ENCODE measurements at places on chromosomes 7 and 10. TPM values are rescaled to one million over a fixed set of nuclear protein-coding genes. Genes with fewer than 3 reads are reported as not detected.

FKBP6 gene
- not detected for total RNA-seq

FAM25A gene
- total RNA-seq: not detected

PPIF gene
- 42.7 TPM for total RNA-seq

SHH gene
- total RNA-seq: not detected

ANKRD61 gene
- not detected for total RNA-seq

RAMP3 gene
- not detected for total RNA-seq

MEOX2 gene
- not detected for total RNA-seq

- H3K27ac ChIP-seq: no peak overlapping the region
- no peak overlapping the region for H3K4me3 ChIP-seq
- no peak for DNase-seq
- H3K27me3 ChIP-seq: no peaks in the 10 kb centered on the region
- no peaks in the 10 kb centered on the region for H3K4me1 ChIP-seq
- no peaks in the 10 kb centered on the region for H3K36me3 ChIP-seq
Observed at GRCh38 chr7:32658034-32658433, 162.7 kb downstream of the AVL9 start.

DNA sequence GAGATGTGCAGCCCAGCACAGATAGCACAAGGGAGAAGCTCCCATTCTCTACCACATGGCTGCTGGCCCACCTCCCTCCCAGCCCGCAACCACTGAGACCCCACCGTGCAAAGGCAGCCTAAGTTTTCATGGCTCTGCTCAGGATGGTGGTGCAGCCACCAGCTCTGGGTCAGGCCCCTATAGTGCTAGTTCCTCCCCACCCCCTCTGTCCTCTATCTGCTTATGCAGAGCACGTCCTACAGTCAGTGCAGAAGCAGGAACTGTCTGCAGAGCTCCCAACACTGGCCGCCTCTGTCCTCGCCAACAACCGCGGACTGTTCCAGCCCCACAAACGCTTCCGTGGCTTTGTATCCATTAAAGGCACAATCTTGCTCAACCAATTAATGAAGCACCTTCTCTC is 278.9 kb downstream of the GRID1 start:
- no peak overlapping the region for H3K27ac ChIP-seq
- no peaks in the 10 kb centered on the region for H3K36me3 ChIP-seq
- no peak overlapping the region for H3K4me3 ChIP-seq
- H3K27me3 ChIP-seq: peaks cover 6% of the 10 kb centered on the region

DNA sequence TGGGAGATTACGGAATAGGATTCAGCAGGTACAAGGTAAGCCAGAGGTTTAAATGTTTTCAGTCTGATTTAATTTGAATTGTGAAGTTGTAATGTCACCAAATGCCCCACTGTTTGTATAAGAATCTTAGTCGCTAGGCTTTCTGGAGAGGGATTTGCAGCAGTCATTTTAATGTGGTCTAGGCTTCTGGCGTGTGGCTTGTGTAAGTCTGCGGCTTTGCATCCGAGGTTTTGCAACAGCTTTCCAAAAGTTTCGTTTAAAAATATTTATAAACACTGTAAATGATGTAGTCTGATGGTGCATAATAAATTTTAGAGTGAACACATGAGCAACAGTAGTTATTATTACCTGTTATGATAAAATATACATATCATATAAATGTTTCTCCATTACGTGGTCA is 26.1 kb upstream of the BHLHA15 start:
- DNase-seq: no peak
- no peaks in the 10 kb centered on the region for H3K27me3 ChIP-seq
- H3K27ac ChIP-seq: no peak overlapping the region

DNA sequence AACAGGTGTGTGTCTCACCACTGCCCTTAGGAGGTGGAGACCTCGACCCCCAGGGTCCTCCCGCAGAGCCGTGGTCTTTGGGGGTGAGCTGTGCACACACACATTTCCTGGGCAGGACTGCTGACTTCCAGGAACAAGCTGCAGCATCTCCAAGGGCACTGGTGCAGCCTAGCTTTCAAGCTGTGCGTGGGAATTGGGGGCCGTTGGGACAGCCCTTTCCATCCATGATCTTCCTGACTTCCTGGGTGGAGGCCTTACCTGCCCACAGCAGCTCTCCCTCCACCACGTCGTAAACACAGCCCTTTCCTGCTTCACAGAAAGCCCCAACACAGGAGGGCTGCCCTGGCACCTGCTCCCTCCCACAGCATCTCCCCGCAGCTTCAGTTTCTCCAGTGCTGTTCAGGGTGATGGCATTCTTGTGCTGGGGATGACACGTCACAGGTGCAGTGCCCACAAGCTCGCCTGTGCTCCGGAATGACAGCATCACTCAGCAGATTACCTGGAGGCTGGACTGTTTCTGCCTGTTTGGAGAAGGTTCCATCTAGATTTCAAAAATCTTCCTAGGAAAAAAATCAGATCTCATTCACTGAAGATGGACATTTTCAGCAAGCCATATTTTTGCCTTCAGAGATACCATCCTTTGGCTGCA is 208.0 kb upstream of the PPP2R2D start:
- no peaks in the 10 kb centered on the region for H3K36me3 ChIP-seq
- no peak overlapping the region for H3K4me3 ChIP-seq
- H3K27ac ChIP-seq: no peak overlapping the region
- no peaks in the 10 kb centered on the region for H3K4me1 ChIP-seq

DNA sequence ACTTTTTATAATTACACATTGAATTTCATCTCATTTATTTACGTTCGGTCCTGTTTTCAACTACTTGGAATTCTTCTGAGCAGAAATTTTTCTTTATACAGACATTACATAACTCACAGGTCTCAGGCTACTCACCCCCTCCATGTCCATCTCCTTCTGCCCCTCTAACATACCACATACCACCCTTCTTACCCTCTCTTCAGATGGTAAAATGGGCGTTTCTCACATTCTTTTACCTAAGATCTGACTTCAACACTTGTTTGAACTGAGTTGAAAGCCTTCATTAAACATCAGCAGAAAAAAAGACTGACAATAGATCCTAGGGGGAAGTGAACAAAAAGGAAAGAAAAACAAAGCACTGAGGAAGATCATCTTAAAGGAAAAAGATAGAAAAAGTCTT is 309.7 kb downstream of the CTNNA3 start:
- peaks cover 3% of the 10 kb centered on the region for H3K27me3 ChIP-seq
- H3K4me3 ChIP-seq: no peak overlapping the region
- DNase-seq: no peak
- H3K36me3 ChIP-seq: no peaks in the 10 kb centered on the region

DNA sequence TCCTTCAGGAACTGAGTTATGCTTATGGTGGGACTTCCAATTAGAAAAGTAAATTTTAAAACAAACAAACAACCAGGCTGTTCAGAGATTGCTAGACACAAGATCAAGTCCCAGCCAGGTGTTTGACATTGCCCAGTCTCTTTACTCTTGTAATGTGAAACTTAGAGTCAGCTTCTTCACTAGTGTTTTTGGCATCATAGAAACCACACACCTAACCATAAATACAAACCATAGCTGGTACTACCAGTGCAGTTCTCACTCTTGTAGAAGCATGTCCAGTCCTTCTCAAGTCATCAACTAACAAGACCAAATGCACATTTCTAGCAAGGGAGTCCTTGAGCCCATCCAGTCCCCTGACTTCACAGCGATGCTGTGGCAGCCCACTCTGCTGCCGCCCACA is 339.9 kb downstream of the GFRA1 start:
- no peak for DNase-seq
- no peaks in the 10 kb centered on the region for H3K27me3 ChIP-seq
- no peaks in the 10 kb centered on the region for H3K36me3 ChIP-seq
- no peaks in the 10 kb centered on the region for H3K4me1 ChIP-seq
- H3K4me3 ChIP-seq: no peak overlapping the region

GRCh38 chr7:13898957-13899670 is 90.4 kb downstream of the ETV1 start:
- no peaks in the 10 kb centered on the region for H3K27me3 ChIP-seq
- no peak overlapping the region for H3K27ac ChIP-seq
- DNase-seq: no peak
- no peaks in the 10 kb centered on the region for H3K36me3 ChIP-seq
- no peaks in the 10 kb centered on the region for H3K4me1 ChIP-seq
- no peak overlapping the region for H3K4me3 ChIP-seq

GRCh38 chr7:93249491-93250148 is 17.5 kb downstream of the VPS50 start:
- H3K27me3 ChIP-seq: no peaks in the 10 kb centered on the region
- peaks cover 8% of the 10 kb centered on the region for H3K36me3 ChIP-seq
- H3K27ac ChIP-seq: no peak overlapping the region
- H3K4me1 ChIP-seq: no peaks in the 10 kb centered on the region
- DNase-seq: no peak

GRCh38 chr7:74038194-74038961 is 10.4 kb downstream of the ELN start:
- no peak for DNase-seq
- H3K27me3 ChIP-seq: no peaks in the 10 kb centered on the region
- no peak overlapping the region for H3K4me3 ChIP-seq
- H3K27ac ChIP-seq: no peak overlapping the region

- H3K27me3 ChIP-seq: no peaks in the 10 kb centered on the region
- DNase-seq: no peak
- no peaks in the 10 kb centered on the region for H3K4me1 ChIP-seq
- H3K27ac ChIP-seq: no peak overlapping the region
Observed at GRCh38 chr7:82839555-82839954, 323.1 kb downstream of the PCLO start.

GRCh38 chr10:85741626-85742300 is 624.8 kb downstream of the GRID1 start:
- H3K4me3 ChIP-seq: peak overlapping the region; percentile 5
- H3K27me3 ChIP-seq: no peaks in the 10 kb centered on the region
- no peak for DNase-seq
- no peak overlapping the region for H3K27ac ChIP-seq

- H3K4me3 ChIP-seq: peak within 1 kb of the TSS; percentile 70
- H3K27me3 ChIP-seq: no peaks in the 10 kb centered on the region
- peaks cover 10% of the 10 kb centered on the region for H3K4me1 ChIP-seq
- H3K27ac ChIP-seq: peak within 1 kb of the TSS; percentile 67
- peak; percentile 77 for DNase-seq
Observed at GRCh38 chr7:103148994-103149807, at the start of gene NAPEPLD. Gene NAPEPLD, minus strand, starts transcription at chr7:103149099. Its CDS starts 20,323 bp downstream, at chr7:103128776.

DNA sequence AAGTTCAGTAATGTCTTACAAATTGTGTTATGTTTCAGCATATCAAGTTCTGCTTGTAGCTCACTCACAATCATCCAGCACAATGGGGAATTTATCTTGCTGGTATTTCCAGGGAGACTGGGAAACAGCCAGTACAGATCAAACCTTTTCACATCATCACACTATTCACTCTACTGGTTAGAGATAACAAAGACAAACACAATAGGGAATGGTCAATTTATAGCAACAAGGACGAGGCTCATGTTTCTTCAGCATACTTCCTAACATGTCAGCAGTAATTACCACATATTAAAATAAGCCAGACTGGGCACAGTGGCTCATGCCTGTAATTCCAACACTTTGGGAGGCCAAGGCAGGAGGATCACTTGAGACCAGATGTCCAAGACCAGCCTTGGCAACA is 38.3 kb downstream of the TOMM7 start:
- H3K27me3 ChIP-seq: no peaks in the 10 kb centered on the region
- no peak overlapping the region for H3K4me3 ChIP-seq
- no peaks in the 10 kb centered on the region for H3K36me3 ChIP-seq

- no peak overlapping the region for H3K4me3 ChIP-seq
- no peak for DNase-seq
- H3K36me3 ChIP-seq: no peaks in the 10 kb centered on the region
- H3K4me1 ChIP-seq: no peaks in the 10 kb centered on the region
- H3K27me3 ChIP-seq: no peaks in the 10 kb centered on the region
Observed at GRCh38 chr10:112265745-112266144, 17.5 kb upstream of the TECTB start.

DNA sequence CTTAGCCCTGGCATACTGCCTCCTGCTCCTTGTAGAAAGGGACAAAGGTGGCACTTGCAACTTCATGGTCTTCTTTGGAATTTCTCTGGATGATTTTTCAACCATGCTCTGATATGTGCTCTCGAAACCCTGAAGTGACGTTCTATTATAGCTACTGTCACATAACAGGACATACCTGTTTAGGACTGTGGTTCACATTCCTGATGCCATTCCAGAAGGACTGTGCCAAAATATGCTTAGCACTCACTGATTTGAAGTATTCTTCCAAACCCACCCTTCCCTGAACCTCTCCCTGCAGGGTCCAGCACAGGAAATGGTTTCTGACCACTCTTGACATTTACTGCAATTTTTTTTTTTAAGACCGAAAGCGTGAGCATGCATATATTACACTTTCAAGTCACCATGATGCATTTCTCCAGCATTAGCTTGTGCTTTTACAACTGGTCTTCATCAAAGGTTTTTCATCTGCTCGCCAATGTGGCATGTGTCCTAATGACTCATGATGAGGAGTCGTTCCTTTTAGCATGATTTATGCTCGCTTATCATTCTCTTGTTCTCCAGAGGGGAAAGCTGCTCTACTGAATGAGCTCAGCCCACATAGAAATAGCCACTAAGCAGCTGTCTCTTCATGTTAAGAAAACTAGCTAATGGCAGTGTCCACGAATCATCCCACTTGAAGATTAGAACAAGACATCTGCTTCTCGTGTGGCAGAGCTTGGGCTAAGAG is 135.2 kb downstream of the ADAM12 start:
- H3K4me1 ChIP-seq: no peaks in the 10 kb centered on the region
- H3K36me3 ChIP-seq: no peaks in the 10 kb centered on the region
